ENCODE measurements at places on chromosomes 7 and 10.

- no peak for DNase-seq
These were observed 75.9 kb upstream of the KMT2C start for GRCh38 chr7:152511736-152512135.

DNA sequence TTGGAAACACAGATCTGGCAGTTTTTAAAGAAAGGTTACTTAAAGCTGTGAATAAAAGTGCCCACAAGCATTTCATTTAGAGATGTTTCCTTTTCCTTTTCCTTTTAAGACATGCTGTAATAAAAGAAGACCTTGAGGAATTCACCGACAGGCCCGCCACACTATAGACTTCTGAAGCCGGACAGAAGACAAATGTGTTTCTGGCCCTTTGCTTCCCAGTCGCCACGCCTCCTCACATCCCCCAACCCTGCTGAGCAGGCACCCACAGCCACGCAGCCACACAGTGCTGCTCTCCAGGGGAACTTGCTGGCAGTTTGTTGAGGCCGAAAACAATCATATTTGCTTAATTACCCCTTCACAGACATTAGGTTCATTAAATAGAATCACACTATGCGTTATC is 83.4 kb downstream of the SLC25A13 start:
- no peak for DNase-seq

- DNase-seq: no peak
These were observed 81.6 kb downstream of the CHN2 start for GRCh38 chr7:29276199-29276598.

DNA sequence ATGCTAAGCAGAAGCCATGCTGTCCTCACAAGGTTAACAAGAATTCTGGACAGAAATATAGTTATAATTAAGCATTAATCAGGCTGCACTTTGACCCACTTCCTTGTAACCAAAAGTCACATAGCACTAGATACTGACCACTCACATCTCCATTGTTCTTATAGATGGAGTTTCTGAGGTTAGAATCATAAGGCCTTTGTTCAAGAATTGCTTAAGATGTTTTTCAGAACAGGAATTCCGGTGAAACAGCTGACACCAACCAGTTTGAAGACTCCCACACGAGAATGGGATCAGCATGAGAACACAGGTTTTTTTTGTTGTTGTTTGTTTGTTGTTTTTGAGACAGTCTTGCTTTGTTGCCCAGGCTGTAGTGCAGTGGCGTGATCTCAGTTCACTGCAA is 488.3 kb upstream of the NRP1 start:
- no peak for DNase-seq

GRCh38 chr7:111138193-111138569 is 47.3 kb downstream of the LRRN3 start:
- no peak for DNase-seq

DNA sequence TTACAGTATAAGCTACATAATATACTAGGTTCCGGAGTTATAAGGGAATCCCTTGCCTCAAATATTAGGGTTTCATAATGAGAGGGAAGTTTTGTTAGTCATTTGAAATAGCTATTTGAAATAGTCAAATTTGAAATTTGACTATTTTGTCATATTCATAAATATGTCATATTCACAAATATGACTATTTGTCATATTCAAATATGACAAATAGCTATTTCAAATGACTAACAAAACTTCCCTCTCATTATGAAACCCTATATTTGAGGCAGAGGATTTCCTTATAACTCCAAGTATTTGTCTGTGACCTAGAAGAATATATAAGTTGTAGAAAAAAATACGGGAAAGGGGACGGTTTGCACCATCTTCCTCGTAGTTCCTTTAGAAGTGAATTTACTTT is 76.6 kb downstream of the HDAC9 start:
- no peak for DNase-seq

DNA sequence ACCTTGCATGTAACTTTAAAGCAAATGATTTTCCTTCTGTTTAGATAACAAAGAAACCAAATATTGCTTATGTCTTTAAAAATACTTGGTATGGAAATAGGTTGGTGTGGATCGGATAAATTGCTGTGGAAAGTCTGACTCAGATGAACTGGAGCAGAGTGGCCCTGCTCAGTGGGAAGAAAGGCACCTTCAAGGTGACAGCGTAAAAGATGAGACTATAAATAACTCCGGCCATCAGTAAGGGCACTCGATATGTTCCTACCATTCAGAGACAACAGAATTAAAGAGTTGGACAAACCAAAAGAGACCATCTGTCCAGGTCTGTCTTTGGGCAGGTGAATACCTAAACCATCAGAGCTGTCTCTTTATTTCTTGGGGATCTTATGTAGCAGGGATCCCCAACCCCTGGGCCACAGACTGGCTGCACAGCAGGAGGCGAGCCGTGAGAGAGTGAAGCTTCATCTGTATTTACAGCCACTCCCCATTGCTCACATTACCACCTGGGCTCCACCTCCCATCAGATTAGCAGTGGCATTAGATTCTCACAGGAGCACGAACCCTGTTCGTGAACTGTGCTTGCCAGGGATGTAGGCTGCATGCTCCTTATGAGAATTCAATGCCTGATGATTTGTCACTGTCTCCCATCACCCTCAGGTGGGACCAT is 357.1 kb downstream of the PRPF18 start:
- no peak for DNase-seq

DNA sequence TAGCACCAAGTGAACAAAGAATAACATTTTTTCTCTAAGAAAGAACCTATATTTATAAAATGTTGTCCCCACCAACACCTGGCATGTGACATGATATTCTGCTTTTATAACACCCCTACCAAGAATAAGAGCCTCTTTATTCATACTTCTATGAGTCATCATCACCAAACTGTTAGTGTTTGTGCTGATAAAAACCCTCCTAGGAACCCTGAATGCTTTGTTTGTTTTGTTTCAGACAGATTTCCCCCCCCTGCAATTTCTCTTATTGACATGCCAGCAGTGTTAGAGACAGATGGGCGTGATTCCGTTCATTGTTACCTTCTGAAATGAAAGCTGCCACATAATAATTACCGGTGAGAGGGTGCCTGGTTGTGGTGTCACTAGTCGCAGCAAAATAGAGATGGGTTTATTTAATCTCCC is 651.1 kb downstream of the SORCS1 start:
- no peak for DNase-seq

GRCh38 chr10:97543025-97543546 is 29.5 kb upstream of the ANKRD2 start:
- no peak for DNase-seq

DNA sequence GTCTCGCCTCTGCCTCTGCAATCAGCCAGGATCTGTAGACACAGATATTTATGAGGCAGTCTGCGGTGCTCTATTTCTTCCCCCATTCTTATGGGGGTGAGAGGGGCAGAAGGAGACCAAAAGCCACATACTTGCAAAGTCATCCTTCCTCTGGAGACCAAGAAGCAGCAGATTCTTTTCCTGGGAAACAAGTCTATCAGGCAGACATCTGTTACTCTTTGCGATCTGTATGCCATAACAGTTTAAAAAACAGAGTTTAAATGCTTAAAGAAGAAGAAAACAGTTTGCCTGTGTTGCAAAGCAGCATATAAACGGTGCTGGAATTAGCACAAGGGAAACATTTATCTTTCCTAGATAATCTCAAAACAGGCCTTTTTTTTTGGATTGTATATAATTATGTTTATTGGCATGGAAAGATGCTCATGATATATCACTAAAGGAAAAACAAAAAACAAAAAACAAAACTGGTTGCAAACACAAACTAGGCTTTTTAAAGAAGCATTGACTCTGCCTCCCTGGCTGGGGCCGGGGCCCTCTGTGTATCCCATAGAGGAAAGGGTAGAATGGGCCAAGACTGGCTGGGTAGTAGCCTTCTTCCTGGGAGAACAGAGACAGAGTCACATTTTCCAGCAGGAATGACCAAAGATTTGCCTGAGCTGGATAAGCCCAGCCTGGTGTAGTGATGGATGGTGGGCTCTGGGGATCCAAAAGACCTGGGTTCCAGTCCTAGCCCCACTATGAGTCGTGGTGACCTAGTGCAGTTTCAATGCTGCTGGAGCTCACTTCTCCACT is 50.4 kb downstream of the RGS10 start:
- no peak for DNase-seq

DNA sequence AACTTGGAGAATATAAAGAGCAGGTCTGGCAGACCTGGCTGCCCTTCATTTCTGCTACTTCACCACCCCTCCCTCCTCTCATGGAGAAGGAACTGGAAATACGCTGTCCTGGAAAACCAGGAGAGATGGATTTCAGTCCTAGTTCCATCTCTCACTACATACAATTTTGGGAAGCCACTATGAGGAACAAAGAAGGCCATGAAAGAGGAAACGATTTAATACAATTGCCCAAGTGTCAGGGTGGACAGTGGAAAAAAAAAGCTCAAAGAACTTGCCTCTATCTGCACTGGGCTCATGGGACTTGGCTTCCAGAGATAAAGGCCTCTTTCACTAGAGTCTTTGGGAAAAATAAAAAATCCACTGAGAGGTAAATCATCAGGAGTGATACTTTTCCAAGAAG is 561.7 kb downstream of the KCNMA1 start:
- no peak for DNase-seq

GRCh38 chr7:149883452-149883861 is 9.7 kb downstream of the ATP6V0E2 start:
- no peak for DNase-seq

GRCh38 chr7:133629701-133630100 is 376.8 kb downstream of the EXOC4 start:
- no peak for DNase-seq

DNA sequence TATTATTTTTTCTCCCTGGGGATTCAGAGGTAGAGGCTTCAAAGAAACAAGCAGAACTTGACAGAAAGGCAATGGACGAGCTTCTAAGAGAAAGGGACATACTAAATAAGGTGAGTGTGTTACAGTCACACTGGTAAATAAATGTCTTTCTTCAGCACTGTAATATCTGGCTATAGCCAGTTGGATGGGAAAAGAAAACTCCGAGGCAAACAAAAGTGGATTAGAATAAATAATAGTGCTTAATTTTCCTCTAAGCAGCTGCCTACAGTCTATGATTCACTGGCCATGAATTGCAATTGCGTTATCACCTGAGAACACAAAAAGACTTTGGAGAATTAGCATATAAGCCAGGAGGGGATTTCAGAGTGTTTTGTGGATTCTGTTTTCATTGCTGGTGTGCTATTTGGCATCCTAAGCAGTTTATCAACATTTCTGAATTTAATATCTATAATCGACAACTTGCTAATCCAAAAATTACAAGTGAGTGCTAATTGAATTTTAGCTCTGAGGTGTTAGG is 23.2 kb downstream of the CFAP58 start:
- no peak for DNase-seq

- DNase-seq: no peak
These were observed 465.5 kb downstream of the PHTF2 start for GRCh38 chr7:78264105-78264504.

DNA sequence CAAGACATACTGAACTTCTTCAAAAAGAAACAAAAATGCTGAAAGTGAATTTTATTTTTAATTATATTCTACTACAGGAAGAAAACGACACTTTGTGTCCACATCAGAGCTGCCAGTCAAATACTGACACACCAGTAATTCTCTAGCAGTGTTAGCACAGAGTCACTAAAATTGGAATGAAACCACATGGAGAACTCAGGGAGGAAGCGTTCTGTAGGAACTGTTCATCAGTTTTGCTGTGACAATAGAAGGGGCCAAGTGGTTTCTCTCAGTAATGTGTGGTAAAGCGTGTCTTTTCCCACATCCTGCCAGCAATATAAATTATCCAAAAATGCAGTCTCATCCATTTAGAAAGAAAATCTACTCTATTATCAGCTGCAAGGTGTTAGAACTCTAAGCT is 683.3 kb downstream of the GRM8 start:
- DNase-seq: no peak

- no peak for DNase-seq
These were observed 1.3 kb upstream of the CLDN4 start for GRCh38 chr7:73829505-73829904.

DNA sequence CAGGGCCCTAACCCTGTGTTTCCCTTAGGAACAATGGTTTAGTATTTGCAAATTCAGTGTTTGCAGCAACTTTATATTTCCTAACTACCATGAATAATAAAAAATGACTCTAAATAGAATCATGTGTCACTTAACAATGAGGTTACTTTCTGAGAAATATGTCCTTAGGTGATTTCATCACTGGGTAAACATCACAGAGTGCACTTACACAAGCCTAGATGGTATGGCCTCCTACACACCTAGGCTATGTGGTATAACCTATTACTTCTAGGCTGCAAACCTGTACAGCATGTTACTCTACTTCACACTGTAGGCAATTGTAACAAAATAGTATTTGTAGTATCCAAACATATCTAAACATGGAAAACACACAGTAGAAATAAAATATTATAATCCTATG is 1174.6 kb upstream of the LRRTM3 start:
- no peak for DNase-seq

DNA sequence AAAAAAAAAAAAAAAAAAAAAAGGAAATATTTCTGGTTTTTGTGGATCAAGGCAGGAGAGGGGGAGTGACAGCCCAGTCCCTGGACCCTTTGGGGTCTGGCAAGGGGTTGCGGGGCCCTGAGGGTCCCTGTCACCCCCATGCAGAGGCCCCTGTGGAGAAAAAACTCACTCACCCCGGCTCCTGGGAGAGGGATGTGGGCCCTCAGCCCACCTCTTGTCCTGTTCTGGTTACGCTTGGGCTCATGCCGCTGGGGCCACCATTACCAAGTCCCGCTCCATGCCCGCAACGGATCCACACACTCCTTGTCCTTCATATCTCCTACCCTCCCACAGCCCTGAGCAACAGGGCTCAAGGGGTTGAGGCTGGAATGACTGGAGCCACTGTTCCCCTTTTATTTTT is 1.0 kb upstream of the TMEM184A start:
- no peak for DNase-seq

- no peak for DNase-seq
These were observed 48.1 kb downstream of the NEURL1 start for GRCh38 chr10:103541616-103542015.

- DNase-seq: no peak
These were observed 63.1 kb downstream of the DOCK4 start for GRCh38 chr7:112143136-112143535.

DNA sequence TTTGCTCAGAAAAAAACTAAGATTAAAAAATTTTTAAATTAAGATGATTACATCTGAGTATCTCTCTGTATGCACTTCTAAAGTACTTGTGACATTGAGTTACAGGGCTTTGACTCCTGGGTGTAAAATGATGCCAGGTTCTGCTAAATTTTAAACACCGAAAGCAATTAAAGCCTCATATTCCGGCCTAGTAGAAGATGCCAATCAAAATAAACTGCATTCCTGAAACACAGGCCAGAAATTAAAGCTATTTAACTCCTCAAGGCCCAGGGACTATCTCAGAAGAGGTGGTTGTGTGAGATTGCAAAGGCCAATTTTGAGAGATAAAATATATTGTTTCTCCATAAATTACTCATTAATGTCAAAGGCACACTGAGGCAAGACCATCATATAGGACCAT is 388.3 kb downstream of the KIF20B start:
- DNase-seq: no peak

All from cortex of kidney (tissue), 1 donor.